Mesothelial cell of epicardium (in vitro differentiated cells): ENCODE measurements at places on chromosomes 2 and 18. TPM values are rescaled to one million over a fixed set of nuclear protein-coding genes. Genes with fewer than 3 reads are reported as not detected.
A peak's percentile ranks its signal among the peaks of the same experiment; 100 is the strongest.

NETO1 gene
- total RNA-seq: not detected in 3 replicates

LRRTM1 gene
- 23.7 to 27.8 TPM (median 24.0 TPM) in 3 replicates for total RNA-seq

GRCh38 chr2:74002505-74003421 is 18.1 kb downstream of the TET3 start:
- DNase-seq: peak; percentile 85

- DNase-seq: no peak
Observed at GRCh38 chr2:60834270-60834717, 47.1 kb upstream of the REL start.

GRCh38 chr2:147501968-147502367 is 342.9 kb upstream of the ACVR2A start:
- no peak for DNase-seq

GRCh38 chr2:186456941-186457340 is 29.1 kb upstream of the ZC3H15 start:
- DNase-seq: no peak

DNA sequence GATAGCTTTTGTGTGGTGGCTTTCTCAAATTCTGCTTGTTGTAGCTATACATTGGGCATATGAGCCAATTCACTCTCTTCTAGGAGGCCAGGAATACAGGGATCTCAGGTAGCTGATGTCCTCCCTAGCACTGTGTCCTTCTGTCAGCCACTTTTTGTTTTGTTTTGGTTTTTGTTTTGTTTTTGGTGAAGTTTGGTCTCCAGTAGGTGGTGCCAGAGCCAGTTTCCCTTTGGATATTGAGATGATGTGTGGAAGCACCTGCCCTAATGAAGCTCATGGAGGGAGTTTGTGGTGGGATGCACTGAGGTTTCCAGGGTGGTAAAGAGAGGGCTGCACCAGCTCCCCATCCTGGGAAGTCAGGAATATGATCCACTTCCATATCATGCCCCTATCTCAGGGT is 100.5 kb upstream of the VWC2L start:
- DNase-seq: no peak

ANKRD12 gene
- 47.6 to 50.7 TPM (median 49.7 TPM) in 3 replicates for total RNA-seq

- no peak for DNase-seq
Observed at GRCh38 chr2:240502059-240502429, 55.7 kb downstream of the ANKMY1 start.

HSPE1 gene
- 91.8 to 102 TPM (median 96.4 TPM) in 3 replicates for total RNA-seq

DNA sequence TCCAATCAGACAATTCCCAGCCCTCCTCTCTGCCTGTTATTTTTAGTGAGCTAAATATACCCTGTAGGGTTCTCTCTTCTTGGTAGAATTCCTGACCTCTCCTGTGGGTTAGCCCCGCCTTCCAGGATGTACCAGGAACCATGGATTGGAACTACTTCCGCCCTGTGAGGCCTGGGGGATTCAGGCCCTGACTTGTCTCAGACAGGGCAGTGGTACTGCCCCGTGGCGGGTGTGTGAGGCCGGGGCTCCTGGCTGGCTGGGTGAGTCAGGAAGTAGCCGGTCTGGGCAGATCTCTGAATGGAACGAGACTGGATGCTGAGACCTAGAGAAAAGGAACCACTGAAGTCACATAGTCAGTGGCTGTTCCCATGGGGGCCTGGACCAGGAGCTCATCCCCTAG is 50.5 kb downstream of the DYSF start:
- DNase-seq: peak; percentile 8

GRCh38 chr18:40925071-40925541 is 1029.9 kb upstream of the PIK3C3 start:
- DNase-seq: no peak

- no peak for DNase-seq
Observed at GRCh38 chr18:79047556-79048244, 21.5 kb upstream of the ATP9B start.

- DNase-seq: no peak
Observed at GRCh38 chr2:241505086-241505780, 3.2 kb downstream of the STK25 start.

DNA sequence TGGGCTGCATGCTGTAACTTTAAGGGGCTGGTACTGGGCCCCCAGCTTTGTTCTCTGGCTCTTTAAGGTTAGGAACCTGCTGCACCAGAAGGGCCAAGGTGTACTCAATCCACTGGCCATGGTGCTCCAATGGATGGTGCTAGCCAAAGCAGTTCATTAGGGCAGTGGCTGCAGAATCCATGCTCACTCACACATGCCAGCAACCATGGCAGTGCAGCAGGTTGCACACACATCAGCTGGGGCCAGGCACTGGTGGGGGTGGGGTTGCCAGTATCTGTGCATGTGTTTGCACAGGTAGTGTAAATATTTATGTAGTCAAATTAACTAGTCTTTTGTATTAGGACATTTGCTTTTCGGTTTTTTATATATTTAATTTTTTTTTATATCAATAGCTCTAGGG is 228.3 kb upstream of the EPC2 start:
- no peak for DNase-seq

ALK gene
- 0.09 to 0.23 TPM (median 0.13 TPM) in 3 replicates for total RNA-seq

- DNase-seq: no peak
Observed at GRCh38 chr2:216519154-216519762, 20.6 kb downstream of the RPL37A start.

DNA sequence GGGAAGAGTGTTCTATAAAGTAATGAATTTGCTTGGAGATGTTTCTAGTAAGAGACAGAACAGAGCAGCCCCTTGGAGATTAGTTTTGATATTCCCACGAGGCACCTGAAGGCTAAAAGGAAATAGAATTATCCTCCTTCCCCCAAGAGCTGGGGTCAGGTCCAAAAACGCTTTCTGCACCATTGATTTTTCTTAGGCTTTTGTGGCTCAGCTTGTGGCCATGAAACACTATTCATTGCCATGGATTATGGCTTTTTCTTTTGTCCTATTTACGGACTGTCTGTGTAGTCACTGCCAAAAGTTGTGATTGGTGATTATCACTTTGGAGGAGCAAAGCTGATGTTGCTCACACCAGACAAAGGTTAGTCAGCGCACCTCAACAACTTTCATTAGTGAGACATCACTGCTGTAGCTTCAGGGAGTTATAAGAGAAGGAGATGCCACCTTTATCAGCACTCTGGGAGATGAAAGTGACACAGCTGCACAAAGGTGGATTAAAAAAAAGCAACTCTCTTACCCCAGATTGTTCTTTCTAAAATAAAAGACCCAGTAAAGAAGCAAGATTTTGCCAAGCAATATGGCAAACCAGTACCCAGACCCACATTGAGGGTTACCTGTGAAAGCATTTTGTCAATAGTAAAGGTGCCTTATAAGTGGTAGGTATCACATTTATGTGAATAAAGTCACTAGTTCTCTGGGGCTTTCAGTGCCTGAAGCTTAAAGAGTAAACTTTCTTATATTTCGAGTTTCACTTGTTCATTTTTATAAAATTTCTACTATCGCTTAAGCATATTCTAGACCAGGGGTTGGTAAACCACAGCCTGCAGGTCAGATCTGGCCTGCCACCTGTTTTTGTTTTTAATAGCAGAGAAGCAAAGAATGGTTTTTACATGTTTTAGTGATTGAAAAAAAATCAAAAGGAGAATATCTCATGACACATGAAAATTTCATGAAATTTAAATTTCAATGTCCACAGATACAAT is 10.6 kb downstream of the CXCR4 start:
- DNase-seq: no peak
